ENCODE measurements at places on chromosomes 16 and 17. TPM values are rescaled to one million over a fixed set of nuclear protein-coding genes. Genes with fewer than 3 reads are reported as not detected.

DNA sequence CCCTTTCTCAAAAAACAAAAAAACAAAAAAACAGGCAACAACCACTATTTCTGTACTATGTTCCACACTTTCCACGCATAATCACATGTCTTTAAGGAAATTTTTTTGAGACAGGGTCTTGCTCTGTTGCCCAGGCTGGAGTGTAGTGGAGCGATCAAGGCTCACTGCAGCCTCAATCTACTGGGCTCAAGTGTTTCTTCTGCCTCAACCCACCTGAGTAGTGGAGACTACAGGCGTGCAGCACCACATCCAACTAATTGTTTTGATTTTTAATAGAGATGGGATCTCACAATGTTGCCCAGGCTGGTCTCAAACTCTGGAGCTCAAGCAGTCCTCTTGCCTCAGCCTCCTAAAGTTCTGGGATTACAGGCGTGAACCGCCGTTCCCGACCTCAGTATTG lies 52.6 kb upstream of the BPTF start:
- no peak overlapping the region for H3K4me3 ChIP-seq
- peaks cover 2% of the 10 kb centered on the region for H3K27me3 ChIP-seq
- no peak overlapping the region for H3K27ac ChIP-seq
- no peak for DNase-seq
- H3K4me1 ChIP-seq = no peaks in the 10 kb centered on the region
- no peaks in the 10 kb centered on the region for H3K36me3 ChIP-seq

TEFM gene
- total RNA-seq = 14.9 TPM

DNA sequence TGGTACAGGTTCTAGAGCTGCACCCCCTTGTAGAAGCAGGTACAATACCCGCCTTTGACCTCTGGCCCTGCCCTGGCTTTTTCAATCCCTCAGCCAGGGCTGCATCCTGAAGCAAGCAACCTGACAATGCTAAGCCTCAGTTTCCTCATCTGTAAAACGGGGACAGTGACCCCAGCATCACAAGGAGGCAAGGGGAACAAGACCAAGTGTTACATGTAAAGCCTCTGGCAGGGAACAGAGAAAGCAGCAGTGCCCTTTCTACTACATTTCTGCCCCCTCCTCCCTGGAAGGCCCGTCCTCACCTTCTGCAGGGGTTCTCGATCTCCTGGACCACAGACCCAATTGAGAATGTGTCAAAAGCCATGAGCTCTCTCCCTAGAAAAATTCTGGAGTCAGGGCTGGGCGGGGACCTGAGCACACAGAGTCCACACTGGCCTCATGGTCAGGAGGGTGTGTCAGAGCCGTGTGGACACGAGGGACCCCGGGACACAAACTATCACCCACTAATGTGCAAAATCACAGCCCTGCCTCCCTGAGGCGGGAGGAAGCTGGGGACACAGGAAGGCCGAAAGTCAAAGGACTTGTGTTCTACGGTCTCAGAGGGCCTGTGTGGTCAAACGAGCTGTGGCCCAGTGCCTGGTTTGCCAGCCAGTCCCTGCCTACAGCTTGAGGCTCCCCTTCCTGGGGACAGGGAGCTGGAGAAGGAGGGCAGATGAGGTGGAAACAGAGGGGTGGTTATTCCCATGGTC lies 27.5 kb downstream of the LRRC75A start:
- no peak overlapping the region for H3K27ac ChIP-seq
- H3K36me3 ChIP-seq = no peaks in the 10 kb centered on the region
- no peak for DNase-seq
- H3K27me3 ChIP-seq = no peaks in the 10 kb centered on the region
- H3K4me3 ChIP-seq = no peak overlapping the region

DNA sequence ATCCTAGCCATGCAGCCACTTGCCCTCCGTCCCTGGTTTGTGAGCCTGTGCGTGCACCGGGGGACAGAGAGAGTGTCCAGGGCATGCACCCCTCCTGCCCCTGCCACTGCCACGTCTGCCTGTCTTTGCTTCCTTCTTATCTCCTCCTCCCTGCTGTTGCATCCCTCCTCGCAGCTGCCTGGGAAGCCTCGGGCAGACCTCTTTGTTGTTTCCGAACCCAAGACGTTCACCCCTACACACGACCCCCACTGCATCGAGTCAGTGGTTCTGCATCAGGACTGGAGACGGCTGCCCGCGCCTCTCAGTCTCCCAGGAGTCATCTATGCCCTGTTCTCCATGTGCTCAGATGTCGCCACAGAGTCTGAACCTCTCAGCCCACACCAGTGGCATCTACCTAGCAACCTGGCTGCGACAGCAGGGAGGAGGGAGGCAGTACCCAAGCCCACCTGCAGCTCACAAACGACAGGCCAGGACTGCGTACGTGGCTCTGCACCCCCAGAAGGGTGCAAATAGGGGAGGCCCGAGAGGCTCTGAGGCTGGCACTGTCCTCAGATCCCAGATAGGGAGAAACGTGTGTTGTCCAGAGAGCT lies 5.2 kb downstream of the TIMP2 start:
- no peak for DNase-seq
- H3K27ac ChIP-seq = no peak overlapping the region
- no peaks in the 10 kb centered on the region for H3K36me3 ChIP-seq

DNA sequence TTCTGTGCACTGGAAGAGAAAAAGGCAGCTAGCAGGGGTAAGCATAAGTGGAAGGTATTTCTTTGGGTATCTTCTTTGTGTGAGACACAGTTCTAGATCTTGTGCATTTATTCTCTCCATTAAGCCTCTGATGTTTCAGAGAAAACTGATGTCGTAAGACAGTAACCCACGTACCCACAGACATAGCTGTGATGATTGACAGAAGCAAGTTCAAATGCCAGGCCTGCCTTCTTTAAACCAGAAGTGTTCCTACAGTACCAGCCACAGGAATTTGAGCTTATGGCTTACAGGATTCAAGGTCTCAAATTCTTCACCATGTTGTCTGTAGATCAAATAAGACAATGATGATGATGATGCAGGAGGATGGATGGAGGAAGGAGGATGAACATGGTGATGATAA lies 161.4 kb upstream of the KCNJ16 start:
- H3K36me3 ChIP-seq = no peaks in the 10 kb centered on the region
- H3K27me3 ChIP-seq = no peaks in the 10 kb centered on the region
- H3K4me3 ChIP-seq = no peak overlapping the region
- H3K4me1 ChIP-seq = no peaks in the 10 kb centered on the region
- no peak overlapping the region for H3K27ac ChIP-seq
- no peak for DNase-seq

- H3K27ac ChIP-seq = no peak overlapping the region
- peak; percentile 11 for DNase-seq
- H3K4me1 ChIP-seq = no peaks in the 10 kb centered on the region
- H3K36me3 ChIP-seq = no peaks in the 10 kb centered on the region
- no peak overlapping the region for H3K4me3 ChIP-seq
These were observed 10.7 kb downstream of the CACNG1 start for GRCh38 chr17:67055041-67055443.

- H3K4me3 ChIP-seq = no peak overlapping the region
- H3K27ac ChIP-seq = no peak overlapping the region
- no peaks in the 10 kb centered on the region for H3K4me1 ChIP-seq
- no peaks in the 10 kb centered on the region for H3K27me3 ChIP-seq
- H3K36me3 ChIP-seq = no peaks in the 10 kb centered on the region
- peak; percentile 18 for DNase-seq
These were observed 135.2 kb downstream of the SHISA9 start for GRCh38 chr16:13036600-13036999.

DNAAF8 gene
- total RNA-seq = not detected

OR1A1 gene
- total RNA-seq = not detected

DNA sequence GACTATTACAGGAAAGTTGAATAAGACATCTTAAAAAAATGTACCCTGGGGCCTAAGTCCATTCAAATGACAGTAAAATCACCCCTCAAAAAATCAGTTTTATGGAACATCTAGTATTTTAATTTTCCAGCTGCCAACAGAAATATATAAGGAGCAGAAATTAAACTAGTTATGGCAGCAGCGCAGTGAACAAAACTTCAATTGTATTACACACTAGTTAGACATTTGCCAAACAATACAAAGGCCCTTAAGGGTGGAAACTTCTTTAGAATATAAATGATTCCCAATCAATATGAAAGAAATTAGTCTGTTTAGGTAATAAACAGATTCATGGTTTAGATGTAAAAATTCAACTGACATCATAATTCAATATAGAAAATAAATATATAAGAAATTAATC lies 18.1 kb upstream of the RFFL start:
- peak overlapping the region; percentile 88 for H3K27ac ChIP-seq
- peaks cover 83% of the 10 kb centered on the region for H3K4me1 ChIP-seq
- H3K36me3 ChIP-seq = peaks cover 27% of the 10 kb centered on the region
- H3K4me3 ChIP-seq = no peak overlapping the region
- DNase-seq = no peak
- no peaks in the 10 kb centered on the region for H3K27me3 ChIP-seq

KCTD2 gene
- total RNA-seq = 24.9 TPM

CHST6 gene
- total RNA-seq = not detected

SLC22A31 gene
- total RNA-seq = 0.23 TPM

DNAH9 gene
- not detected for total RNA-seq

- no peak for DNase-seq
- H3K4me3 ChIP-seq = no peak overlapping the region
- no peak overlapping the region for H3K27ac ChIP-seq
- H3K4me1 ChIP-seq = peaks cover 2% of the 10 kb centered on the region
- no peaks in the 10 kb centered on the region for H3K27me3 ChIP-seq
- peaks cover 23% of the 10 kb centered on the region for H3K36me3 ChIP-seq
These were observed 34.1 kb upstream of the CDC6 start for GRCh38 chr17:40253565-40253964.

Measured in activated CD4-positive, alpha-beta memory T cell treated with anti-CD3 and anti-CD28 coated beads, Interleukin-2, amount 10 ng/mL, durations not matched to agents 7 days and 5 days (primary cell).